ENCODE measurements at places on chromosomes 2 and 18. TPM values are rescaled to one million over a fixed set of nuclear protein-coding genes. Genes with fewer than 3 reads are reported as not detected.

DNA sequence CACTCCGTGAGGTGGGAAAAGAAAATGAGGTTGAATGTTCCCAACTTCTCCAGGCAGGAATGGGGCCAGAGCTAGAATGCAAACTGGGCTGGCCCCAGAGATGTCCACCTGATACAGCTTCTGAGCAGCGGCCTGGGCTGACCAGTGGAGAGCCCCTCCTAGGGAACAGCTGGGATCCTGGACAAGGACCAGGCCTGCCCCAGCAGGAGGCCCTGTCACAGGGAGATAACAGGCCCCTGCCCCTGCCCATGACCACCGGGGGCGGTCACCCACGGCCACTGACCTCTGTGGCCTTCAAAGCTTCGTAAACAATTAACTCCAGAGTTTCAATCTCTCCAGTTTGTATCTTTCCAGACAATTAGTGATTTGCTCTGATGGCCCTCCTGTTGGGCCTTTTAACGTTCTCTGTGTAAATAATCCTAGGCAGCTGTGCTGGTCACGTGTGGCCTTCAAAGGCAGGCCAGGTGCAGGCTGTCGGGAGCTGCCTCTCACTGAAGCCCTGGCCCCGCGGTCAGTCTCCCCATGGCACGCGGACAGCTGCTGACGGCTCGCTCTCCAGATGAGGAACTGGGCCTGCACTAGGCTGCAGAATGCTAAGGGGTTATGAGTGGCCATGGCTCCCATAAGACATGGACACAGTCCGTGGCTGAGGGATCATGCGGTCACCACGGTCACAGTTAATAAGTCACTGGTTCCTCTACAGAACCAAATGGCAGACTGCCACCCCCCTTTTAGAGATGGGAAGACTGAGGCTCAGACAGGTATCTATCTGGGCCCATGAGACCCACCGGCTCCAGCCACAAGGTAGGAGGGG is 9.2 kb downstream of the HS6ST1 start:
- no peaks in the 10 kb centered on the region for H3K36me3 ChIP-seq
- peak; percentile 18 for DNase-seq
- peaks cover 25% of the 10 kb centered on the region for H3K4me1 ChIP-seq
- no peaks in the 10 kb centered on the region for H3K27me3 ChIP-seq
- no peak overlapping the region for H3K27ac ChIP-seq

DNA sequence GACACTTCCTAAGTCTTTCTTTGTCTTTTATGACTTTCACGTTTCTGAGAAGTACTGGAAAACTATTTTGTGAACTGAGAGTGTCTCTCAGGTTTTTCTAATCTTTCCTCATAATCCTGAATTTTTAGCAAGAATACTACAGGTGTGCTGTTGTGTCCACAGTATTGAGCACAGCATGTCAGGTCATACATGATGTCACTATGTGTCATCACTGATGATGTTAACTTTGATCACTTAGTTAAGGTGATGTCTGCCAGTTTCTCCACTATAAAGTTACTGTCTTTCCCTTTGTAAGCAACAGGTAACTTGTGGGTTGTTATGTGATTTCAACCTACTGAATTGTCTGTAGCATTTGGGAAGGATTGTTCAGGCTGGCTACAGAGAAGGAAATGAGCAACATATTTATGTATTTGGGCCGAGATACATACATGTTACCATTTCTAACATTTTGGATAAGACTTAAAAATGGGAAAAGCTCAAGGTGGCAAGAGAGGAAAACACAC is 11.1 kb downstream of the MATN3 start:
- no peaks in the 10 kb centered on the region for H3K4me1 ChIP-seq
- no peaks in the 10 kb centered on the region for H3K27me3 ChIP-seq
- no peaks in the 10 kb centered on the region for H3K36me3 ChIP-seq
- H3K4me3 ChIP-seq = no peak overlapping the region
- DNase-seq = no peak

Gene HOXD11
- total RNA-seq = not detected

- no peaks in the 10 kb centered on the region for H3K27me3 ChIP-seq
- H3K4me1 ChIP-seq = peaks cover 4% of the 10 kb centered on the region
- no peak overlapping the region for H3K4me3 ChIP-seq
- H3K27ac ChIP-seq = no peak overlapping the region
- H3K36me3 ChIP-seq = no peaks in the 10 kb centered on the region
These were observed 17.2 kb downstream of the B4GALT6 start for GRCh38 chr18:31667185-31667584.

Gene LOXL3
- 17.6 TPM for total RNA-seq

Measured in astrocyte (in vitro differentiated cells and primary cell).